ENCODE measurements at places on chromosomes 12 and 14.

- DNase-seq: no peak
Measured at GRCh38 chr14:78152201-78153063, 17.7 kb upstream of the NRXN3 start.

GRCh38 chr14:23539248-23540140 lies 12.1 kb downstream of the ZFHX2 start:
- no peak for DNase-seq

GRCh38 chr12:4938900-4939299 lies 29.2 kb downstream of the KCNA1 start:
- DNase-seq: no peak

- no peak for DNase-seq
Measured at GRCh38 chr14:71730471-71730870, 201.8 kb upstream of the RGS6 start.

GRCh38 chr12:107388263-107388662 lies 294.9 kb upstream of the CRY1 start:
- DNase-seq: no peak

DNA sequence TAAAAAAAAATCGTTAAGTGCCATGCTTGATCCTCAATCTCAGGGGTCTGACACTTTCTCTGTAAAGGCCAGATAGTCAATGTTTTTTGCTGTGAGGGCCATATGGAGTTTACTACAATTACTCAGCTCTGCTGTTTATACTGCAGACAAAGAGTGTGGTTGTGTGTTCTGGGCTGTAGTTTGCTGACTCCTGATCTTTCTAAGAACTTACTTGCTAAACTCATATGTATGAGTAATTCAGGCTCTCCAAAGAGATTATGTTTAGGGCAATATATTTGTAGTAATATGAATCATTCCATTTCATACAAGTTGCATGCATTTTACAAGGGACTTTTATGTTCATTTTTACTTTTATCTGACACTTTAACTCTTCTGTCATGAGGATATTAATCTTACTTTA lies 188.2 kb downstream of the TMTC2 start:
- DNase-seq: no peak

DNA sequence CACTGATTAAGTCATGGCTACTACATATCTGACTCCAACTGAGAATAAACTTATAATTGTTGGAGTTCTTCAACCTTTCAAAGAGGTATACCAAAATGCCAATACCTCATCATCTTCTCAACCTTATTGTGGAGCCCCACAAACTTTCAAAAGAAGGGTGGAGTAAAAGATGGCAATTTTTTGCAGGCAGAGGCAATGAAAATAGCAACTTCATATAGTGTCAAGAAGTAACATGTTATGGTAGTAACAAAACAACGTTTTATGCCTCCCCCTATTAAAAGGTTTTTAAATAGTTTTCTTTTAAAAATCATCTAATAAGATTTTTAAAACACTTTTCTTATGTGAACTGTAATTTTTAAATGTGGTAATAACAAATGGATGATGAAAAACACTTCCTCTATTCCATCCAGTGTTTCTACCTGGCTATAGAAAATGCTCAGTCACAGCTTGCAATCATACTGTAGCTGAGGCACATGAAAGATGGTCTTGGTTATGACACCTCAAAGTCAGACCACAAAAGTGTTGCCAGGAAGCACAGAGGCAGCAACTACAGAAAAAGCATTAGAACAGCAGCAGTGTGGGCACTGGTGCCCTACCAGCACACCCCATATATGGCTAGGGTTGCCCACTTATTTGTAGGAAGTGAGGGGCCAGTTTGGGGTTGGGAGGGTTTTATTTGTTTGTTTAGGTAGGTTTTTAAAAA lies 7.0 kb downstream of the PPP1R12A start:
- no peak for DNase-seq

GRCh38 chr12:2548081-2548480 lies 246.7 kb upstream of the FKBP4 start:
- no peak for DNase-seq

DNA sequence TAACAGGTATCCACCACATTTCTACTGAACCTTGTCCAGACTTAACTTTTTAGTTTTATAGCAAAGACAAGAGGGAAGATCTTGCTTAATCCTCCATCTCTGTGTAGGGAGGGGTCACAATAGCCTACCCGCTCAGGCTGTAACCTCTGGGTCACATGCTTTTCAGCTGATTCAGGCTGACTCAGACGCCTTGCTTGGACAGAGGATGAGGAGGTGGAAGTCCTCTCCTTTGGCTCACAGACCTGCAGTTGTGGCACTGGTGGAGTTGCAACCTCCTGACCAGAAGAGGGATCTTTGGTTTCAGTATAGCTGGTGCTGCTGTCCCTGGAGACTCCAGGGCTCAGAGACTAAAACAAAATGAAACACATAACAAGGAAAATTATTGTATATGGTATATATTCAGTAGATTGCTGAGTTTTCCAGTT lies 16.2 kb downstream of the ACIN1 start:
- DNase-seq: peak; percentile 29

- DNase-seq: no peak
Measured at GRCh38 chr14:34475163-34475562, 13.1 kb upstream of the SPTSSA start.

GRCh38 chr12:68835333-68835908 lies 27.4 kb downstream of the MDM2 start:
- DNase-seq: no peak

- DNase-seq: no peak
Measured at GRCh38 chr12:9049520-9050133, 60.3 kb downstream of the KLRG1 start.

DNA sequence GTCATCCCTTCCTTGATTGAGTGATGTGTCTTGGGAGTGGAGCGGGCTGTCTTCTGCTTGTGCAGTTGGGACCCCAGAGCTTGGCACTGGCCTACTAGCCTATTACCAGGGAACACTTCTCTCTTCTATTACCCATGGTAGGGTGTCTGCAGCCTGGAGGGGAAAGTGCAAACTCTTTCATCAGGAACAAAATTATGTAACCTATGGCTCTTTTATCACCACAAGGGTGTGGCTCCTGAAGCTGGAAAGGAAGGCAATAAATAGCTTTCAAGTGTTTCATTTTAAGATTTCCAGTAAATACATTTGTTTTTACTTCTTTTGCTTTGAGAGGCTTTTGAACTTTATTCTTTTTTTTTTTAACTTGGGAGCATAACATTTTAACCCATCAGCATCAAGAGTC lies 349.7 kb upstream of the FAR2 start:
- no peak for DNase-seq

GRCh38 chr12:106344131-106344530 lies 13.4 kb upstream of the POLR3B start:
- DNase-seq: no peak

GRCh38 chr12:131245564-131246355 lies 292.1 kb downstream of the ADGRD1 start:
- DNase-seq: no peak

DNA sequence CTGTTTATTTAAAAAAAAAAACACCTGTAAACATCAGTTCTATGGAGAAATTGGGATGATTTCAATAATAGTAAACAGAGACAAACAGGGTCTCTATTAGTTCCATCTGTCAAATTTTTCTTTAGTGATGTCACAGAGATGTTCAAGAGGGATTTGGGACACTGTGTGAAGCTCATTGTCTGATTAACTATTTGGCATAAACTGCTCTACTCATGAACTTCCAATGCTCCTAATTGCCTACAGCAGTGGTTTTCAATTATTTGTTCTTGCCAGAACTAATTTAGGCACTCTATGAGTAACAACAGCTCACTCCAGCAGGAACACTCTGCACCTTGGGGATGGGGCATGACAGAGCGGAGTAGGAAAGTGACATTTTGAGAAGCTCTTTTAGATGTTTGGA lies 250.1 kb upstream of the PRKD1 start:
- DNase-seq: no peak

DNA sequence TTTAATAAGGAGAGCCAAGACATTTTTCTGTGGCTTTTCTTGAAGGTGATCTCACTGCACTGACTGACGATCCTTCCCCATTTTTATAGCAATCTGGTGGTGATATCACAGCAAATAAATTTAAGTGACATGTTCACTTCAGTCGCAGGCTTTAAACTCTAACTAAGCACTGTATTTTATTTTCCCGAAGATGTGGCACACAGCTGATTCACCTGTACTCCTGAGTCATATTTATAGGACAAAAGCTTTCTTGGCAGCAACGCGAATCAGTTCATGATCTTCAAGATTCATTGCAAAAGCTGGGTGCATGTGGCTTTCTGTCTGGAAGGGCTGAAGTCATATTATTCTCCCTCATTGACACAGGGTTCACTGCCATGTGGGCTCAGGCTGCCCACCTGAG lies 79.8 kb upstream of the TUNAR start:
- no peak for DNase-seq

- no peak for DNase-seq
Measured at GRCh38 chr12:51971679-51972421, 20.4 kb downstream of the ACVR1B start.

Measured in fibroblast of skin of left biceps (primary cell).